ENCODE measurements at places on chromosomes 12 and 14.
A peak's percentile ranks its signal among the peaks of the same experiment; 100 is the strongest.

DNA sequence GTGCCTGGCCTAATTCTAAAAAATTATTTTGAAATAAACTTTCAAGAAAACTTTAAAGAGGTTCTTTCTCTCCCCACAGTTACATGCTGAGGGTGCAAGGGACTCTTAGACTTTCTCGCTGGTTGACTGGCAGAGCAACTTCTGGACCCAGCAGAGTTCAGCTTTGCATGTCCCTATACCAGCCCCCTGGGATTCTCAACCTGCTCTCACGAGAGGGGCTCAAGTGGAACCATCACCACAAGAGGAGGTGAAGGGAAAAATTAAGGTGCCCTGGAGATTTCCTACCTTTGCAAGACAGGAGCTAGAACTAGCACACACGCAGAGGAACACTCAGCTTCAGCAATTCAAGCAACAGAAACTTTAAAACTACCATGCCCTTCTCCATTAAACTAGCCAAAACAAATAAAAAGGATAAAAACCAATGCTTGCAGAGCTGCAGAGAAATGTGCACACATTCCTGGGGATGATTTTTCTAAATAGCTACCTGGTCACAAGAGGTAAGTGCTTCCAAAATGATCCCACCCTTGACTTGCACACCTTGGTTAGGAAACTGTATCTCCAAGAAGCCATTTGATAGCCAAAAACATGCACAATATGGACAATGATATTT is 2.5 kb downstream of the HVCN1 start:
- DNase-seq, result no peak

GRCh38 chr14:92247341-92247740 is 75.6 kb upstream of the SLC24A4 start:
- no peak for DNase-seq

GRCh38 chr14:19771895-19772430 is 1.3 kb upstream of the OR4M1 start:
- no peak for DNase-seq

GRCh38 chr14:104252256-104253215 is 114.1 kb downstream of the KIF26A start:
- DNase-seq, result no peak

GRCh38 chr14:58639842-58640484 is 2.2 kb downstream of the DACT1 start:
- DNase-seq, result peak; percentile 89

DNA sequence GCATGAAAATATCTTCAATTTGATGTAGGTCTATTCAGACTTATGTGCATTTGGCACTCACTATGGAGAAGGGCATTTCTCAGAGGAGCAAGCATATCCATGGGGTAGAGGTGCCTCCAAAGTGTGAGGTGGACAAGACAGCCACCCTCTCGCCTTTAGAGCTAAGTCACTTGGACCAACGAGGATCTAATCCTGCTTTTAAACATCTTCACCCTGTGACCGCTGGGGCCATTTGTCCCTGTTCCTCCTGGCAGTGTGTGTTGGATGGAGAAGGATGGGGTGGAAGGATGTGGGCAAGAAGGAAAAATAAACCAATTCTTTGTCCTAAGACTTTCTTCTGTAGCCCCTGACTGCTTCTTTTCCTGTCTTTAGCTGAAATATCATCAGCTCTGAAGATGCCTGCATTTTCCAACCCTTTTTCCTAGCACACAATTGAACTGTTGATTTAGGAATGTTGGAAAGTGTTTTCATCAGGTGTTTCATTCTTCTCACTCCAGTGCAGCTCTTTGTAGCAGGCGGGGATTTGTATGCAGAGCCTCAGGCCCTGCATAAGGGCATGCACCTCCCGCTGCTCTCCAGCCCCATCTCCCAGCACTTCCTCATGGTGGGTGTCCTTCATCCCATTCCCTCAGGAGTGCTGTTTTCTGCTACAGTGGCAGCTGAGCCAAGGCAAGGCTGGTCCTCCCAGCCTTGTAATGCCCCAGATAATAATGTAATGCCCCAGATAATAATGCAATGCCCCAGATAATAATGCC is 5.3 kb downstream of the FGF6 start:
- no peak for DNase-seq

- DNase-seq, result peak; percentile 75
Observed at GRCh38 chr14:29926701-29927375, 809 bp downstream of the PRKD1 start.

GRCh38 chr12:110677206-110677911 is 11.6 kb downstream of the HVCN1 start:
- DNase-seq, result no peak

DNA sequence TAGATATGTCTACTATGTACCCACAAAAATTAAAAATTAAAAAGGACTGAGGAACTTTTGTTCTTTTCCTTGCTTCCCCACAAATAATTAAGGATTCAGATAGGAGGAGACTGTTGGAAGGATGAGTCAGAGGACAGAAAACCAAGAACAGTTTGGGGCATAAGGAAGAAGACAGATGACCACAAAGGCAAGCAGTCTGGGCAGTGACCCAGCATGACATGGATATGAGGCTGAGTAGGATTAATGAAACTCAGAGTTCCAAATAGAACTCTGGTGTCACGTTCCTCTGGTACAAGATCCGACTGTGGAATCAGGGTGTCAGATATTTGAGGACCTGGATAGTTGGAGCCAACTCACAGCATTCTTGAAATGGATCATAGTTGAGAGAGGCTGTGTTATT is 89.3 kb upstream of the SLC38A4 start:
- DNase-seq, result peak; percentile 97

DNA sequence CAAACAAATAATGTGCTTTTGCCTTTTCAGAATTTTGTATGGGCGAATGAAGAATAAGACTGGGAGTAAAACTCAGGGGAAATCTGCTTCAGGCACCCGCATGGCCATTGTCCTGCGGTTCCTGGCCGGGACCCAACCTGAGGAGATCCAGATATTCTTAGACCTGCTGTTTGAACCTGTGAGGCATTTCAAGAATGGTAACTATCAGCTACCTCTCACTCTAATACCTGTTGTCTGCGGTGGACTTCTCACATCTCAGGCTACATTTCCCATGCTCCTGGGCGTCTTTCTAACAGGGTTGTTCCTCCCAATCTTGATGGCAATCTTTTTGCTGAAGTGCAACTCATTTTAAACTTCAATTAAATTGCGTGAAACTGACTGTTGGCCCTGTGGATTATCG is 47.1 kb downstream of the UTP20 start:
- DNase-seq, result no peak

DNA sequence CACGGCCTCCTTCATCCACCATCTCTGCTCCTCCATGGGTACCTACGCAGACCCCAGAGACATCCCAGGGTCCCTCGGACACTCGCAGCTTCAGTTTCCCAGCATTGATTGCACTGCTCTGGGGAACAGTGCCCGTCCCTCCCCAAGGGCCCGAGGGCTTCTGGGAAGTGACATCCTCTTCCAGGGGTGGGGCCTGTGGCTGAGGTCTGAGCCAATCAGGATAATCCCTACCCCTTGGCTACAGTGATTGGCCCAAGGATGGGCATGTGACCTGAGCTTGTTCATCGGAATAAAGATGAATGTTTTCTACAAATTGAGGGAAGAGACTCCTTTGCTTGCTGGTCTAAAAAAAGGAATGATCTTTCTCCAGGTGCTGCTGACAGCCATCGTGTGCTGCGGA is 37.3 kb upstream of the MYL2 start:
- no peak for DNase-seq

DNA sequence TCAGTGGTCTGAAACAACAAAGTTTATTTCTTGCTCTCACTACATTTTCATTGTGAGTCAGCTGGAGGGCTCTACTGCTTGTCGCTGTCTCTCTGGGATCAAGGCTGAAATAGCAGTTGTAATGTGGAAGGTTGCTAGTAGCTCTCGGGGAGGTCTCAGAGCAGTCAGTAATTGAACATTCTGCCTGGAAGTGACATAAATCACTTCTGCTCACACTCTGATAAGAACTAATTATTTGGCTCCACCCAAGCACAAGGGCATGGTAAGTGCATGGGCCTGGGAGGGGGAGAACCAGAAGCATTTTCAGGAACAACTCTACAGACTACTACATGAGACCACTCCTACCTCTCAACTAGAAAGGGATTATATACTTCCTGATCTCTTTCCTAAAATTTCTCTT is 128.2 kb downstream of the TMEM117 start:
- no peak for DNase-seq

DNA sequence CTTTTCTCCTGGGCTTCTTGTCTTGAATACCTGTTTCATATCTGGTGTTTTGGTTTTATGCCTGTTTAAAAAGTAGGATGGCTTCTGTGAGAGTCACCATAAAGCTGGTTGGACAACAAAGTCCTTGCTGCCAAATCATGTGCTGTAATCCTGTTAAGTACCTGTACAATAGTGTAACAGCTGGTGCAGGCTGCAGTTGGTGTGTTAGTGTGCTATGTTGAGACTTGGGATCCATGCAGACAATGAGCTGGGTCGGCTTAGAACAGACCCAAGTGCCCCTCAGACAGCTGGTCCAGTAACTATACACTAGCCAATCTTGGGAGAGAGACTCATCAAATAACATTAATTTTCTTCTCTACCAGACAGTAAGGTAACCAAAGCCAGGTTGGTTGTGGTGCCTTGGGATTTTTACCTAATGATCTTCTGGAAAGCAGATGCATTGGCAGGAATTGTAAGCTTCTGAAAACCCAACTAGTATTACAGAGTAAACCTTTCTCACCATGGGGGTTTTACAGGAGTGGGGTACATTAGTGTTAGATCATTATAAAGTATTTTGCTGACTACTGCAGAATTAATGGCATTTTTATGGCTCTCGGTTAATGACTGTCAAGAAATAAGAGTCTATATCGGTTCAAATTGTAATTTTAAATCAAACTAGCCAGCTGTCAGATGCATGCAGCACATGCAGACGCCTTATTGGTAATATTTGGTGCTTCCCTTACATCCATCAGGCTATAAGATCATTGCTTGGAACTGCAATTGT is 231.2 kb downstream of the PDZRN4 start:
- DNase-seq, result no peak

DNA sequence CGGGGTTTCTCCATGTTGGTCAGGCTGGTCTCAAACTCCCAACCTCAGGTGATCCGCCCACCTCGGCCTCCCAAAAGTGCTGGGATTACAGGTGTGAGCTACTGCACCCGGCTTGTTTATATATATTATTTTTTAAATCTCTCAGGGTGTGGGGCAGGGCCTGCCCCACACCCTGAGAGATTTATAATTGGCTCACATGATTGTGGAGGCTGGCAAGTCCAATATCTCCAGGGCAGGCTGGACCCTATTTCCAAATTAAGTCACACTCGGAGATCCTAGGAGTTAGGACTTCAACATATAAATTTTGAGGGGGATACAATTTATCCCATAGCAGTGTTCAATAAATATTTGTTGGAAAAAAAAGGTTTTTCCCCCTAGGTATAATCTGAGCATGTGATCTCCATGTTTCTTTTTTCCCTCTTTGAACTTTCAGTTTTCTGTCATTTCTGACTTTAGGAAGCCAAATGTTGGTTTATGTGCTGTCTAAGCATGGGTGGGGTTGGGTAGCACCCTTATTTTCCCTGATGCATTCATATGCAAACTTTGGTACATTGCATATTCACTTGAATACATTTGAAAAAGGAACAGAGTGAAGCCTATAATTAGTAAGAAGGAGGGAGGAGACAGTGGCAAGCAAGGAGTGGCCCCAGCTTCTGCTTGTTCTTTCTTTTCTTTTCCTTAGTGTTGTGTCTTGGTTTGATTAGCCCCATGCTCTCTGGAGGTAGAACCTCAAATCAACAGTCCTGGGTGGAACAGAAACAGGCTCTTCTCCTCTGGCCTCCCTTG is 8.7 kb upstream of the A2ML1 start:
- no peak for DNase-seq

DNA sequence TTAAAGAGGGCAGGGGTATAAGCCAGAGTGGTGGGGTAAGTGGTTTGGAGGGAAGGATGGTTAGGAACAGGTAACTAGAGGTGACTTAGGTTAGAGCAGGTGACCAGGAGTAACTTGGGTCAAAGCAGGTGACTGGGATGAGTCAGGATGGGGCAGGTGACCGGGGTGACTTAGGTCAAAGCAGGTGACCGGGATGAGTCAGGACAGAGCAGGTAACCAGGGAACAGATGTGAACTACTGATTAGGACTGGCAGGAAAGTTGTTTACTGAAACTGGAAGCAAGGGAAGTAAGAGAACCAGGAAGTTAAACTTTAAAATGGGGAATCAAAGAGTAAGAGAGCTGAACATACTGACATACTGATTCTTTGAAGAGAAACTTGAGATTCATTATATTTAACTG is 57.4 kb downstream of the FSCB start:
- DNase-seq, result no peak

DNA sequence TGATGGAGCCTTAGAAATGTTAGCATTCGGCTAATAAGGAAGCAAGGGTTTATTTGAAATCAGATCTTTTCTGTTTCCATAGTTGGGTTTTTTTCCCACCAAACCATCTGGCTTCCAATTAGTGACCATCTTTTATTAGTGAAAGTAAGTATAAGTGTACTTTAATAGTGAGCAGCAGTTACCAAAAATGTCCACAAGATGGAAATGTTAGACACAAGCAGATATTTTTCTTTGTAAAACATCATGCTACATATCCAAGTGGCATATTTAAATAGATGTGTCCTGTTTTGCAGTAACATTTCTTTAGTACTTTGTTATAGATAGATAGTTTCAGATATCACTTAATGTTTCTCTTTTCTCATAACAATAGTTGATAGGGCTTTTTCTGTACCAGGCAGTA is 28.8 kb downstream of the YEATS4 start:
- DNase-seq, result peak; percentile 70

DNA sequence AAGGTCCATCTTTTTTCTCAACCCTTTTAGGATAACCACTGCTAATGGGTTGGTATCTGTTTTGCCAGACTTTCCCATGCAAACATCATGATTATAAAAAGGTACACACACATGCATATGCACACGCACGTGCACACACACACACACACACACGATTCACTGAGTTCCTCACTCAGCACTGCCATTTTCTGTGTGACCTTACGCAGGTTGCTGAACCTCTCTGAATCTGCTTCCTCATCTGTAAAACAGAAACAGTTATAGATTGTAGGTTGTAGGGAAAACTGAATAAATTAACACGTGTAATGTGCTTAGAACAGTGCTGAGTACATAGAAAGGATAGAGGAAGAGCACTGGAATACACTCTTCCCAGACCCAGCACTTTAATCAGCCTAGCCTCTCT is 182.3 kb downstream of the RBM19 start:
- DNase-seq, result no peak

DNA sequence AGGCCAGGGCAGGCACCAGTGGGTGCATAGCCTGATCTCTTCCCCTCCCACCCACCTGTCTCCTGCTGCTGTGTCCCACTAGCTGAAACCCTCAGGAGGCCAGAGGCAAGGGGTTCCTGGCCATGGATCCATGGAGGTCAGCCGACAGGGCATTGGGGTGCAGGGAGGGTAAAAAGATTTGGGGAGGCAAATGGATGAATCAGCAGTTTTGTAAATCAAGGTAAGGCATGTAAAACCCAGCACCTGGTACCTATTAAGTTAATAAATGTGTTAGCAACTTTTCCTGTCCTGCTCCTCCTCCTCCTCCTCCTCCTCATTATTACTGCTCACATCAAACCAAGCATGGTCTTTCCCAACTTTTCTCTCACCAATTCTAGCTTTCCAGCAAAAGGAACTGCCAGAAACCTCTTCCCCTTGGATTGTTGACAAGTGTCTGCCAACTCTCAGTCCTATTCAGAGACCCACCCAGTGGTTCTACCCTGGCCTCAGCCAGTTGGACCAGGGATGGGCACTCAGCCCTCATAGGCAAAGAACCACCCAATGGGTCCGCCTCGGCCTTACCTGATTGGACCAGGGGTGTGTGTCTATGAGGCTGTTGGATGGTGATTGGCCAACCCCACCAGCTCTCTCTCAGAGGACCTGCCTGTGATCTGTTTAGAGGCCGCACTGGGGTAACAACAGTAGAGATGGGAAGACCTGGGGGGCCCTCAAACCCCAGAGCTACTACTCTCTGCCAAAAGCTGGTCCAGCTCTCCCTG is 155.7 kb upstream of the GSC start:
- DNase-seq, result no peak
